ENCODE measurements at places on chromosomes 5 and 9.

- DNase-seq, result no peak
Observed at GRCh38 chr5:96651948-96652753, 10.0 kb upstream of the CAST start.

DNA sequence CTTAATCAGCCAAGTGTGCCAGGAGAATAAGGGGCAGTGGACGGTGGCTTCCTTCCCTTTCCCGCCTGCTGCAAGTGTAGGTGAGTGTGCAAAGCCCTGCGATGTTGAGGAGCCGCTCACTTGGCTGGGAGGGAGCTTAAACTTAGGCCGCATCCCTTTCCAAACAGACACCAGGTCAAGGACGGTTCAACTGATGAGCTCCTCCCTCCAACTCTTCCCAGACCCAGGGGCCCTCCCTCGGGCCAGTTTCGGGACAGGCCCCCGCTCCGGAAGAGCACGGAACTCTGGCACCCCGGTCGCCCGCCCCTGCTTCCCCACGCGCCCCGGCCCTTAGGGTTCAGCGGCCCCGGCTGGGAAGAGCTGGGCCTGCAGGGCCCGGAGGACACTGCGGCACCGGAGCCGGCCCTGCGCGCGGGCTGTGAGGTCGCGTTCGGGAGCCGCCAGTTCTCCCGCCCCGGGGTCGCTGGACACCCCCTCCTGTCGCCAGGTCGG, 481 bp downstream of the MRPL36 start:
- DNase-seq, result peak; percentile 27

DNA sequence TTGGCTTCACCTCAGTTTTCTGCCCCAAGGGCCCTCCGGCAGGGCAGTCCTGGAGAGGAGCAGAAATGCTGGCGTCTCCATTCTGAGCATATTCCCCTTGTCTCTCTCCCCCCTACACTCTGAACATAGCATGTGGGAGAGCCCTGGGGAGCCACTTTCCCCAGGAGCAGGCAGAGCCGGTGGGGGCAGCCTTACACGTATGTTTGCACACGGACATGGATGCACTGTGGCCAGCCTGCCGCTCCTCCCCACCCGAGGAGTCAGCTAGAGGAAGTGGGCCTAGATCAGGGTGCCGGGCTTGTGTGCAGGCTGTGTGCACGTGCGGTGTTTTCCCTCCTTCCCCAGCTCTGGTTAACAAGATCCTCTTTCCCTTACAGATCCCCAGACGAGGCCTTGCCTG, 25.4 kb upstream of the POMT1 start:
- DNase-seq, result no peak

- no peak for DNase-seq
Observed at GRCh38 chr5:41403846-41404245, 106.6 kb downstream of the PLCXD3 start.
